ENCODE measurements at places on chromosomes 5 and 9.

DNA sequence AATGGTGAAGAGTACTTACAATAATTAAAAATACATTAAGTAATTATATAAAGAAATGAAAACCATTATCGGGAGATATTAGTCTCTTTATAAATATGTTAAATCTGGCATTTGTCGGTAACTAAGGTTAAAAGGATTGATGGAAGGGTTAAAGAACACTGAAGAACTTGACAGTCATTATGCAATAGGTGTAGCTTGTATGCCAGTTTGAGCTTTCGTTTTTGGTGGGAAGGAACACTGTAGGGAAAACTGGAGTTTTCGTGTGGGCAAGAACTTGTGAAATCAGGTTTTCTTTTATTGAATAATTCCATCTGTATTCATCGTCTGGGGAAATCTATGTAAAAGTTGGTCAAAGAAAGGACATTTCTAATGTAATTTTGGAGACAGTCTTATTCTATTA is 142.3 kb downstream of the DMRTA1 start:
- H3K27me3 ChIP-seq, result no peaks in the 10 kb centered on the region
- no peak overlapping the region for H3K27ac ChIP-seq
- H3K4me1 ChIP-seq, result no peaks in the 10 kb centered on the region
- no peak overlapping the region for H3K4me3 ChIP-seq
- no peak for DNase-seq
- H3K36me3 ChIP-seq, result no peaks in the 10 kb centered on the region

- H3K27me3 ChIP-seq, result no peaks in the 10 kb centered on the region
- H3K4me3 ChIP-seq, result no peak overlapping the region
- H3K4me1 ChIP-seq, result peaks cover 23% of the 10 kb centered on the region
- no peak for DNase-seq
Measured at GRCh38 chr9:99034149-99034548, 70.8 kb upstream of the TGFBR1 start.

- H3K4me3 ChIP-seq, result no peak overlapping the region
- H3K36me3 ChIP-seq, result no peaks in the 10 kb centered on the region
- no peak for DNase-seq
- H3K27me3 ChIP-seq, result no peaks in the 10 kb centered on the region
Measured at GRCh38 chr5:149407323-149408251, 28.5 kb upstream of the IL17B start.

DNA sequence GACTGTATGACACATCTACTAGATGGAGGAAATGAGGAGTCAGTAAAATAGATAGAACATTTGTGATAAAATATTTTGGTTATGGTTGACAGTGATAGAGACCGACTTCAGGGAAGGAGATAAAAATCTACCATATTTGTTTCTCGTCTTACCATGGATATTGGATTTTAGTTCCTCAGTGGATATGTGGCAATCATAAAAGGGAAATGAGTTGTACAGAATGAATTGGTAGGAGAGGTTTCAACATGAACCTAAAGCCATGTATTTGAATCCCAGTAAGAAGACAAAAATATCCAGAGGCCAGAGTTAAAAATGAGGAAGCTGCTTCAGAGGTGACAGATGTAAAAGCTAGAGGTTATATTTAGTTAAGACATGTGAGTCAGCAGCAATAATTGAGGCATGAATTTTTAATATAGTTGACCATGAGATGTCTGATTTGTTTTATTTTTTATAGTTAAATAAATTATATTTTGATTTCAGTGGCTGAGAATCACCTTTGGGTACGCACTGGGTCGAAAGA is 480.4 kb upstream of the TUSC1 start:
- DNase-seq, result no peak
- no peaks in the 10 kb centered on the region for H3K36me3 ChIP-seq
- no peak overlapping the region for H3K27ac ChIP-seq
- H3K4me1 ChIP-seq, result no peaks in the 10 kb centered on the region

GRCh38 chr9:35639631-35640030 is 11.1 kb downstream of the SIT1 start:
- H3K27ac ChIP-seq, result no peak overlapping the region
- H3K4me3 ChIP-seq, result no peak overlapping the region
- H3K36me3 ChIP-seq, result no peaks in the 10 kb centered on the region

DNA sequence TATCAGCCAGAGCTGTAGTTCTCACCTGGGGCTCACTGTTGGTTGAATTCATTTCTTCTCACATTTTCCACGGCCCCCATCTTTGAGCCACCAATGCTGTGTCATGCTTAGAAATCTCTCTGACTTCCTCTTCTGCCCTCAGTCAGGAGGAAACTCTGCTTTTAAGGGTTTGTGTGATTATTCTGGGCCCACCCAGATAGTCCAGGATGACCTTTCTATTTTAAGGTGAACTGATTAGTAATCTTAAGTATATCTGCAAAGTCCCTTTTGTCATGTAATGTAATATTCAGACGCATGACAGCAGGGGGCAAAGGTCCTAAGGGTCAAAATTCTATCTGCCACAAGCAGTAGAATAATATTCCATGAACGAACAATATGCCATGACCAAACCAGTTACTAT is 88.4 kb downstream of the AK8 start:
- H3K27me3 ChIP-seq, result peaks cover 81% of the 10 kb centered on the region
- H3K36me3 ChIP-seq, result no peaks in the 10 kb centered on the region
- H3K4me1 ChIP-seq, result no peaks in the 10 kb centered on the region
- no peak overlapping the region for H3K27ac ChIP-seq
- no peak overlapping the region for H3K4me3 ChIP-seq

GRCh38 chr9:79352322-79352721 is 219.4 kb upstream of the TLE4 start:
- H3K27ac ChIP-seq, result no peak overlapping the region
- no peak for DNase-seq
- H3K27me3 ChIP-seq, result no peaks in the 10 kb centered on the region
- H3K4me1 ChIP-seq, result no peaks in the 10 kb centered on the region

- H3K4me3 ChIP-seq, result no peak overlapping the region
- peaks cover 15% of the 10 kb centered on the region for H3K27me3 ChIP-seq
- no peaks in the 10 kb centered on the region for H3K36me3 ChIP-seq
Measured at GRCh38 chr9:36823466-36823865, 210.6 kb downstream of the PAX5 start.

DNA sequence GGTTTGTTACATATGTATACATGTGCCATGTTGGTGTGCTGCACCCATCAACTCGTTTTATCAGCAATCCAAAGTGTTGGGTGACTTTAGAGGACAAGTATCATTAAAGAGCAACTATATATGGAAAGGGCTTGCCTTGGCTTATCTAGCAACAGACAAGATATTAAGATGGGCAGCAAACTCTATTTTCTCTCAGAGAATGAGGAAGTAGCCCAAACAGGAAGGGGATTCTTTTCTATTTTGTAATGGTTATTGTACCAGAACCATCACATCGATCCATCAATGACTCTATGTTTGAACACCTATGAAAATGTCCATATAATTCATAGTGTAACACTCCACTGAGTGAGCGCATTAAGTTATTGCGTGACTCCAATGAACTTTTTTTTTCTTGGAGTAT is 260.1 kb upstream of the SLC24A2 start:
- no peaks in the 10 kb centered on the region for H3K36me3 ChIP-seq
- DNase-seq, result no peak
- no peak overlapping the region for H3K27ac ChIP-seq
- no peaks in the 10 kb centered on the region for H3K27me3 ChIP-seq
- no peaks in the 10 kb centered on the region for H3K4me1 ChIP-seq
- no peak overlapping the region for H3K4me3 ChIP-seq

DNA sequence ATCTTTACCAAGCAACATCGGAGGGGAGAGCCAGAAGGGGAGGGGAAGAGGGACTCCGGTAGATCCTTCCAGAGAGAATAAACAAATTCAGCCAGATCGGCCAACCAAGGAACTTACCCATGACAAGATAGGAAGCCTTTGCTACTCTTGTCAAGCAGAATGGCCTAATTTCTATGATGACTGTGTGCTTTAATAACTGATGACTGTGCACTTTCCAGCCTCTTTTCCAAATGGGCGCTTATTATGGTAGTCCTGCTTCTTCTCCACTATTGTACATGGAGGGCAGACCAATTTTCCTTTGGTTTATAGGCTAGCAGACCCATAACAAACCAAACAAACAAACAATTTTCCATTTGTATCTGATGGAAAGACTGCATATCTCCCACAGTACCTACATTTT is 163.8 kb upstream of the RFX3 start:
- no peak for DNase-seq
- H3K4me1 ChIP-seq, result no peaks in the 10 kb centered on the region
- H3K4me3 ChIP-seq, result no peak overlapping the region
- no peak overlapping the region for H3K27ac ChIP-seq
- no peaks in the 10 kb centered on the region for H3K27me3 ChIP-seq
- no peaks in the 10 kb centered on the region for H3K36me3 ChIP-seq

DNA sequence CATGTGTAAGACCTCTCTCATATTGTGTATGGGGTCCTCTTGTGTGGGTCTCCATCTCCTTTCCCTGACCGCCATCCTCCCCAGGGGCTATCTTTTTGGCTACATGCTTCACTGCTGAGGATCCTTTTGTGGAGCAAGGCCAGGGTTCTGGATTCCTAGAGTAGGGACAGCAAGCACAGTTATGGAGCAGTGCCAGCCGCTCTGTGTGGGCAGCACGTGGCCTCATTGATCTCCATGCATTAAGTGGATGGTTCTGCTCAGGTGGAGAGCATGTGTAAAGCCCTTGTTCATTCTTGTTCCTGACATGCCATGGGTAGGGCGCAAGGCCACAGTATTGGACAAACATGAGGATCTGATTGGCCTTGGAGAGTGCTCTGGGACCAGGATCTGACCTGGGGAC is 8.9 kb downstream of the PHF2 start:
- no peak overlapping the region for H3K4me3 ChIP-seq
- H3K27me3 ChIP-seq, result no peaks in the 10 kb centered on the region
- no peaks in the 10 kb centered on the region for H3K36me3 ChIP-seq
- no peak overlapping the region for H3K27ac ChIP-seq

DNA sequence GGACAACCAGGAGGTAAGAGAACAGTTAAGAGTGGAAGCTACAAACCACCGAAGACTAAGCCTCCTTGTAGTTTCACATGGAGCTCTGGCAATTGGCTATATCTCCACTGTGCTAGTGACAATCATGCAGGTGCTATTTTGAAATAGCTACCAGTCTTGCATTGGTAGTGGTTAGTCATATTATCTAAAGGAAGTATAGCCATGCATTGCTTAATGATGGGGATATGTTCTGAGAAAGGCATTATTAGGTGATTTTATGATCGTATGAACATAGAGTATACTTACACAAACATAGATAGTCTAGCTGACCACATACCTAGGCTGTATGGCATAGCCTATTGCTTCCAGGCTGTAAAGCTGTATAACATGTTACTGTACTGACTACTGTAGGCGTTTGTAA is 28.4 kb downstream of the HSDL2 start:
- no peak overlapping the region for H3K27ac ChIP-seq
- no peak for DNase-seq
- no peak overlapping the region for H3K4me3 ChIP-seq
- H3K27me3 ChIP-seq, result no peaks in the 10 kb centered on the region
- no peaks in the 10 kb centered on the region for H3K36me3 ChIP-seq
